Liver (tissue), 10 donors: ENCODE measurements at places on chromosomes 5 and 9.

GRCh38 chr9:28960602-28961001 is 1387.3 kb upstream of the C9orf72 start:
- DNase-seq = no peak

GRCh38 chr9:114231719-114232449 is 76.5 kb downstream of the COL27A1 start:
- DNase-seq = no peak

DNA sequence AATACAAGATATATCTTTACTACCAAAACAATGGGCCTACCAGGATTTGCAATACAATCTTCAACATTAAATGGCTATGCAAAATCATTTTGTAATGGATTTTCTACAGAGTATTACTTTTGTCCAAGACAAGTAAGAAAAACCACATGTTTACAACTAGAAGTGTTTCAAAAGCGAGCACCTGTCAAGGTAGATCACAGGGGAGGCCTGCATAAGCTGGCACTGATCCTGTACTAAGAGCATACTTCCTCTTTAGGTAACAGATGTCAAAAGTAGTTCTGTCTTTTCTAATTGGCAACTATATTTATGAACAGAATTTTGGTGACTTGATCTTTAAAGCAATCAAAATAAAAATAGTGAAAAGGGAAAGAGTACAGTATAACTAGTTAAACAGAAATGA is 249.0 kb downstream of the MLLT3 start:
- no peak for DNase-seq

- DNase-seq = no peak
Measured at GRCh38 chr9:7375013-7375511, 424.5 kb downstream of the DMAC1 start.

DNA sequence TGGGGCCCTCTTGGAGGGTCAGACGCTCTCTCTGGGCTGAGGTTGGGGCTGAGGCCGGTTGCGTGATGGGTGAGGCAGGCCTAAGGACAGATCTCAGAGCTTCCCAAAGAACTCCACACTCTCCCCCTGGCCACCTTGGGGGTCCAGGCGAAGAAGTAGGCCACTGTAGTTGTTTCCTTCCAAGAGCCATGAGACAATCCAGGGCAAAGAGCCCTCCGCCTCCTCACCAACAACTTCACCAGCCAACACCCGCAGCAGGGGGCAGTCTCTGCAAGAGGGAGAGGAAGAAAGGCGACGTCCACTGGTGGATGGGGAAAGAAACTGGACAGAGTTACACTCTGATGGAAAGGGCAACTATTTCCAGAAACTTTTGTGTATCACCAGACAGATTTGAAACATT is 10.7 kb downstream of the SLC35A4 start:
- DNase-seq = no peak

DNA sequence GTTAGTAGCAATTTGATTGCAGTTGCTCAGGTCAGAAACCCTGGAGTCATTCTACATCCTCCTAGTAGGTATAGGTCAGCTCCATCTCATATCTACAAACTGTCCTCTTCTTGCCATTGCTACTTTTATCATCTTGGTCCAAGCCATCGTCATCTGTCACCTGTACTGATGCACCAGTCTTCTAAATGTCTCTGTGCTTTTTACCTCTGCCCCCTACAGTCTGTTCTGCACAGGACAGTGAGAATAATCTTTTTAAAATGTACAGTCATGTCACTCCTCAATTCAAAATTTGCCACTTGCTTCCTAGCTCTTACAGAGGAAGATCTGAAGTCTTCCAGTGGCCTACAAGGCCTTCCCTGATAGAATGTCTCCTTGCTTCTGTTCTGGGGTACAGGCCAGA is 6.8 kb downstream of the NNT start:
- no peak for DNase-seq

DNA sequence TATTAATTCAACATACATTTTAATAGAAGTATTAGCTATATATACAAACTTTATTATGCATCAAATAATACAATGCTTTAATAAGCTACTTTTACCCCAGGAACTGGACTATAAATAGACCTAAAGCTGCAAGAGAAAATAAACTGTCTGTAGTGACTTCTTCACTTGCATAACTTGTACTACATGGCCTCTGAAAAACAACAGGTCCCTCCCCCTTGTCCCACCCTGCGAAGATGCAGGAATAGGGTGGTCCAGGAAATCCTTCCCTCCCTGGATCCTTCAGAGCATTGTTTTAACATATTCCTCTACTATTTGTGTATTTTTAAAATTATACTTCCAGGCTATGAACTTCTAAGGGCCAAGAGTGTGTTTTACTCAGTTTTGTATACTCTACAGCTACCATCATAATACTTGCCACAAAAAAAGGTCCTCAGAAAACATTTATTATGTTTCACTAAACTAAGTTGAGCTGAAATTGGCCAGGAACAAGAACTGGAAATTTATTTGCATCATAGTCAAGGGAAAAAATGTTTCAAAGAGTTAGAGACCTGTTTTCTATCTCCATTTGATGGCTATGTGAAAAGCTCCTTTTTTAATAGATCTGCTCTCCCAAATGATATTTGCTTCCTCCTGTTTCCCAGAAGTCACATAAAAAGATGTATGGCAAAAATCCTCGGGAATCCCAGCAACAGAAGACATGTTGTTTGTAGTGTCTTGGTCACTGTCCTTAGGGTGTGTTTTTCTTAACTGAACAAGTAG is 15.2 kb upstream of the SELENOP start:
- no peak for DNase-seq

- no peak for DNase-seq
Measured at GRCh38 chr5:116487045-116487444, 87.6 kb downstream of the SEMA6A start.

GRCh38 chr9:121453232-121453892 is 46.3 kb downstream of the GGTA1 start:
- DNase-seq = no peak

- no peak for DNase-seq
Measured at GRCh38 chr9:111805830-111806241, 11.1 kb upstream of the SHOC1 start.

DNA sequence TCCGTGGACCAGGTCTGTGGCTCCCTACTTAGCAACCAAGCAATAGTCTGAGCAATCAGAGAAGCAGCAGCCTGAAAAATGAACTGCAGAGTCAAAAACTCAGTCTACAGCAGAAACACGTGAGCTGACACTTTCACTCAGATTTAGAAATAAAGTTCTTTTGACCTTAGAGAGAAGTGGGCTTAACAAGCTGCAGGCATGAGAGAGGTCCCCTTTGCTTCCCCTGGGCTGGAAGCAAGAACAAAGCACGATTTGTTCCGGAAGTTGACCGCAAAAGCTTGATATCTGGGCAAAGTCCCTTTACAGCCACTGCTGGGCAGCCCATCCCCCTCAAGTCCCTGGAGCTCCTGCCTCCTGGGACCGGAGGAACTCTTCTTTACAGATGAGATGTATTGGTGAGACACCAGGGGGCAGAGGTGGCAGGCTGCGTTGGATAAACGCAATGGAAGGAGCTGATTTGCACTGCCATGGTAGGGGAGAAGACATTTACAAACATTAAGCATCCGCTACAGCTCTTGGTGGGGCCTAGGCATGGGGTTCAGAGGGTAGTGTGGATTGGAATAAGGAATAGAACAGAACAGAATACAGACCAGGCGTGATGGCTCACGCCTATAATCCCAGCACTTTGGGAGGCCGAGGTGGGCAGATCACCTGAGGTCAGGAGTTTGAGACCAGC is 5.8 kb upstream of the SOWAHA start:
- no peak for DNase-seq

GRCh38 chr5:118606940-118607339 is 381.4 kb downstream of the DTWD2 start:
- DNase-seq = no peak

DNA sequence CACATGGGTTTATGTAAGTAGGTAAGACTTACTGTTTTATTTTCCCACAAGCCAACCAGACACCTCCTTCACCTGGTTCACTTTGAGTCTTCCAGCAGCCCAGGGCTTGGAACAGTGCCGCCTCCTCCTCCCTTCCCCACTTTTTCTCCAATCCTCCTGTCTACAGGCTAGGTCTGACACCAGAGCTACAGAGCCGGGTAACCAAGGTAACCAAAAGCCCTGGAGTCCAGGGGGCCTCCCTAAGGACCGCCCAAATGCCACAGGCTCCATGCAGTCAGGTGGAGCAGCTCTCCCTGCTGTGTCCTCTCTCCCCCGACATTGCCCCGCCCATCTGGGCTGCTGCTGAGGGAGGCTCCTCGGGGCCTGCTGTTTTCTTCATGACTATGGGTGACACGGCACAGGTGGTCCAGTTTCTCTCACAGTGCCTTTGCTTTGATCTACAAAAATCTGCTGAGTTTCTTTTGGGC is 138.0 kb upstream of the EFNA5 start:
- DNase-seq = no peak

DNA sequence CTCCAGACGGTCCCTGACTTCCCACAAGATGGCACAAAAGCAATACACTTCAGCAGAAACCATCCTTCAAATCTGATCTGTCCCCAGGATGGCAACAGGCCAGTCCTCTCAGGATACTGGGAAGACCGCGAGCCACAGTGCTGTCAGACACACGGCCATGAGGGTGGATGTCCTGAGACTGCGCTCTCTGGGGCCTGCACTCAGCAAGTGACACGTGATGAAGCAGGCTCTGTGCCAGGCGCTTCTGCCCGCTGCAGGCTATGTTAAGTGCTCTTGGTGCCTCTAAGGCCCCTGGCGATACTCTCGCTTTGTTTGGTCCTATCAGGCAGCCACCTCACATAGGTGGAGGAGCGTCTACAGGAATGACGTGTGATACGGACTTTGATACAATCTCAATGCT is 7.1 kb downstream of the BRD9 start:
- no peak for DNase-seq

DNA sequence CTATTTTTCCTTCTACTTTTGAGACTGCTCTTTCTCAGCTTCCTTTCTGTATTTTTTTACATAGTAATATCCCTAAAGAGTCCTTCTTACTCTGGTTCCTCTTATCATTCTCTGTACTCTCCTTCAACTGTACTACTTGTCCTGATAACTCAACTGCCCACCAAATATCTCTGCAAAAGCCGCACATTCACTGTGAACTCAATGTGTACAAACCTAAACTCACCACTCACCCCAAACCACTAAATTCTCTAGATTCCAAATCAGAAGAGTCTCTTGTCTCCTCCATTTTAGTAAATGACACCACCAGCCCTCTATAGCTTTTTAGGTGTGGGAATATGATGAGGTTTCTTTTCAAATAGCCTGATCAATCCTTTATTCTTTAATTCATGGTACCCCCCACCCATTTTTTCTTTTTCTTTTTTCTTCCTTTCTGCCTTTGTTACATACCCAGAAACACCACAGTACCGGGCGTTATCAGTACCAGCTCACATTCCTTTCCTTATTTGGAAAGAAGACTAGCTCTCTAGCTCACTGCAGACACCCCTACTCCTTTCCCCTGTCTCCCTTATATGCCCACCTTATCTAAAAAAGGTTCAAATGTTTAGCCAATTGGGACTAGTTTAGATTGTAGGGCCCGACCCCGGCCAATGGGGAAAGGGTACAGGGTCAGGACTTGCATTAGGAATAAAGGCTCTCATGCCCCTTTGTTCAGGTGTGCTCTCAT is 63.1 kb upstream of the RANBP6 start:
- DNase-seq = no peak

- DNase-seq = no peak
Measured at GRCh38 chr5:95590880-95591279, 29.0 kb upstream of the GPR150 start.

- no peak for DNase-seq
Measured at GRCh38 chr5:90297045-90297764, 112.4 kb downstream of the CETN3 start.

DNA sequence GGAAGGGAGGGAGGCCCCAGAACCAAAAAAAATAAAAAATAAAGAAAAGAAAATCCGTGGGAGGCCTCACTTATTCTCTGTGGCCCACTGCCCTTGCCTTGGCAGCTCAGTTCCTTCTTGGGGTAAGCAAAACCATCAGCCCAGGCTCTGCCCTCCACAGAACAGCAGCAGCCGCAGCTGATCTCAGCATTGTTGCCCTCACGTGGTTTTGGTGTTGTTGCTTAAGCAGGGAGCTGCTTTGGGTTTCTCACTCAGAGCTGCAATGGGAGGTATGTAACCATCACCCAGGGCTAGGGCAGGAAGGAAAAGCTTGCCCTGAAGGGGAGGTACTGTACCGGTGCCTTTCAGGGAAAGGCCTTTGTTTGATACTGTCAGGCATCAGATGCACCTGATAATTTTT is 374.7 kb upstream of the WWC1 start:
- no peak for DNase-seq
